NCI-H748 treated with DMSO at 0.1 percent for 48 hours (cell line): ENCODE measurements at places on chromosomes 16 and 17.

DNA sequence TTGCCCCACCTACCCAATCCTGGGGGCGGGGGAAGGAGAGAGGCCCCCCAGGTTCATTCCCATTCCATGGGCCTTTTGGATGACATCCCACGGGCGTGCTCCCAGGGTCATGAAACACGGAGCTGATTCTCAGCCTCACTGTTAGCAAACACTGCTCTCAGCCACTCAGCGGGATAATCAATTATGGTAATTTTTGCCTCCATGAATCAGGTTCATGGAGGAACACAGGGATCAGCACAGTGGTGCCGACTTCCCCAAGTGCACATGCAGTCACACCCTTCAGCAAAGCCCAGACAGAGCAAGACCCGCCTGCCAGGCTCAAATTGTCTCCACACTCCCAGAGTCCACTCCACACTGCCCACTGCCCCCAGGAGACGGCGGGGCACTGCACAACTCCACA is 164.6 kb downstream of the ENGASE start:
- no peak for DNase-seq

- no peak for DNase-seq
Measured at GRCh38 chr17:31854672-31855071, 4.4 kb downstream of the COPRS start.

GRCh38 chr17:29958947-29959657 is 17.7 kb downstream of the EFCAB5 start:
- DNase-seq = no peak

GRCh38 chr16:4067262-4068001 is 48.8 kb downstream of the ADCY9 start:
- DNase-seq = no peak

DNA sequence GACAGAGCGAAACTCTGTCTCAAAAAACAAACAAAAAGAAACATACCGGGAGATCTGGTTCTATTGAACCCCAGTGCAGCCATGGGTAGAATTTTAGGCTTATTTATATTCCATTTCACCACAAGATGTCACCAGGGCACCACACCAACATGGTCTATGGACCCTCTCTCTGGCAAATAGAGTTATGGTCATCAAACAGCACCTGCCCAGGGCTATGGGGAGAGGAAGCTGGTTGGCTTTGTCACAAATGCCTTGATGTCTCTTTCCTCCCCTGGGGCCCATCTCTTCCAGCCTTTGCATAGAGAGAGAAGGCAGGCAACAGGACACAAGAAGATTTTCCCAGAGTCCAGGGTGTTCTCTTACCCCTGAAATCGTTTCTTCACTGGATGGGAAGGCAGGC is 128.4 kb downstream of the WWOX start:
- DNase-seq = no peak
